GM12878 (cell line): ENCODE measurements at places on chromosomes 16 and 17. TPM values are rescaled to one million over a fixed set of nuclear protein-coding genes. Genes with fewer than 3 reads are reported as not detected.

GRCh38 chr16:49504626-49505025 lies 131.0 kb downstream of the C16orf78 start:
- no peak for DNase-seq
- H3K4me1 ChIP-seq: peaks cover 14% of the 10 kb centered on the region
- no peaks in the 10 kb centered on the region for H3K36me3 ChIP-seq
- no peak overlapping the region for H3K4me3 ChIP-seq
- no peak overlapping the region for H3K27ac ChIP-seq

DNA sequence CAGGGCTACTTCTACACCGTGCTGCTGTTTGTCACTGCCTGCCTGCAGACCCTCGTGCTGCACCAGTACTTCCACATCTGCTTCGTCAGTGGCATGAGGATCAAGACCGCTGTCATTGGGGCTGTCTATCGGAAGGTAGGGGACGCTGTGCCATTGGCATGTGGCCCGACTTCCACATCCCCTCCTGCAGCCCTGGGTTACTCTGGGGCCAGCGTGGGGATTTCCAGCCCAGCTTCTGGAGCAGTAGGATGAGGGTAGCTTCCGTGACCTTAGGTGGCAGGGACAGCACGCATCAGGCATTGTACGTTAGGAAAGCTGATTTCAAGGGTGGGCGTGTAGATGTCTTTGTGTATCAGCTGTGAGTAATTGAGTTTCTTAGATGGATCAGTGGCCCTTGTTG lies 96.5 kb downstream of the ABCC1 start:
- no peak for DNase-seq
- no peaks in the 10 kb centered on the region for H3K4me1 ChIP-seq
- no peak overlapping the region for H3K4me3 ChIP-seq
- H3K27ac ChIP-seq: no peak overlapping the region
- peaks cover 36% of the 10 kb centered on the region for H3K36me3 ChIP-seq
- H3K27me3 ChIP-seq: no peaks in the 10 kb centered on the region

- no peak for DNase-seq
- no peak overlapping the region for H3K27ac ChIP-seq
- no peaks in the 10 kb centered on the region for H3K36me3 ChIP-seq
- H3K4me3 ChIP-seq: no peak overlapping the region
- H3K27me3 ChIP-seq: no peaks in the 10 kb centered on the region
Observed at GRCh38 chr17:55452139-55452790, 30.6 kb upstream of the MMD start.

GRCh38 chr17:73027130-73027741 lies 65.3 kb downstream of the SLC39A11 start:
- DNase-seq: no peak
- H3K4me3 ChIP-seq: no peak overlapping the region
- H3K36me3 ChIP-seq: peaks cover 12% of the 10 kb centered on the region; the same call in 1 of the 2 replicates
- H3K4me1 ChIP-seq: no peaks in the 10 kb centered on the region; the same call in 1 of the 2 replicates
- no peak overlapping the region for H3K27ac ChIP-seq

DNA sequence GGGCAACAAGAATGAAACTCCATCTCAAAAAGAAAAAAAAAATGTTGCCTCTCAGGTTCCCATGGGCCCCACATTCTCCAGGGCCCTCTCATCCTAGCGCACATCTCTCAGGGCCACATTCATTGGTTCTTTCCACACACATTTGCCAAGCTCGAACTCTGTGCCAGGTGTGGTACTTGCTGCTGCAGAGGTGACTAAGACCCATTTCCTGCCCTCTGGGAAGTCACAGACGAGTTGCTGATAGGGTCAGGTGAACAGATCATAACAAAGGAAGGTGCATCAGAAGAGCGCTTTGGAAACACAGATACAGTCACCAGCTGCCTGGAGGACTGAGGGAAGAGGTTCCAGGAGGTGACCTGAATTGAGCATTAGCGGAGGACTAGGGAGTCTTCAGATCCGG lies 1.0 kb downstream of the GSDMA start:
- no peaks in the 10 kb centered on the region for H3K36me3 ChIP-seq
- no peaks in the 10 kb centered on the region; the same call in 1 of the 2 replicates for H3K4me1 ChIP-seq
- no peaks in the 10 kb centered on the region for H3K27me3 ChIP-seq
- DNase-seq: no peak
- no peak overlapping the region for H3K4me3 ChIP-seq
- H3K27ac ChIP-seq: no peak overlapping the region

GRCh38 chr17:19004421-19005136 lies at the start of gene FAM83G:
Gene FAM83G (minus strand): TSS chr17:19004764. CDS start chr17:19004041, 723 bp downstream.
- H3K4me3 ChIP-seq: peak within 1 kb of the TSS; percentile 88
- DNase-seq: peak; percentile 19
- H3K4me1 ChIP-seq: peaks cover 25% of the 10 kb centered on the region
- peaks cover 3% of the 10 kb centered on the region for H3K36me3 ChIP-seq
- no peaks in the 10 kb centered on the region for H3K27me3 ChIP-seq

GRCh38 chr16:24511792-24512191 lies 27.6 kb upstream of the RBBP6 start:
- no peaks in the 10 kb centered on the region; the same call in 1 of the 2 replicates for H3K27me3 ChIP-seq
- no peaks in the 10 kb centered on the region for H3K36me3 ChIP-seq
- no peak overlapping the region for H3K4me3 ChIP-seq
- no peak overlapping the region for H3K27ac ChIP-seq
- DNase-seq: no peak
- H3K4me1 ChIP-seq: no peaks in the 10 kb centered on the region

GRCh38 chr17:67493812-67494211 lies 116.7 kb downstream of the PITPNC1 start:
- no peak for DNase-seq
- no peak overlapping the region for H3K4me3 ChIP-seq
- H3K36me3 ChIP-seq: no peaks in the 10 kb centered on the region
- no peaks in the 10 kb centered on the region; the same call in 1 of the 2 replicates for H3K4me1 ChIP-seq

GRCh38 chr17:1958134-1958881 lies 66.8 kb downstream of the RTN4RL1 start:
- H3K36me3 ChIP-seq: no peaks in the 10 kb centered on the region
- H3K4me3 ChIP-seq: no peak overlapping the region
- DNase-seq: no peak
- H3K27me3 ChIP-seq: no peaks in the 10 kb centered on the region
- H3K27ac ChIP-seq: no peak overlapping the region

- H3K36me3 ChIP-seq: no peaks in the 10 kb centered on the region
- no peaks in the 10 kb centered on the region; the same call in 1 of the 2 replicates for H3K27me3 ChIP-seq
- no peak overlapping the region for H3K27ac ChIP-seq
- no peak for DNase-seq
- H3K4me1 ChIP-seq: no peaks in the 10 kb centered on the region
Observed at GRCh38 chr17:73550556-73550955, 93.7 kb downstream of the SDK2 start.

DNA sequence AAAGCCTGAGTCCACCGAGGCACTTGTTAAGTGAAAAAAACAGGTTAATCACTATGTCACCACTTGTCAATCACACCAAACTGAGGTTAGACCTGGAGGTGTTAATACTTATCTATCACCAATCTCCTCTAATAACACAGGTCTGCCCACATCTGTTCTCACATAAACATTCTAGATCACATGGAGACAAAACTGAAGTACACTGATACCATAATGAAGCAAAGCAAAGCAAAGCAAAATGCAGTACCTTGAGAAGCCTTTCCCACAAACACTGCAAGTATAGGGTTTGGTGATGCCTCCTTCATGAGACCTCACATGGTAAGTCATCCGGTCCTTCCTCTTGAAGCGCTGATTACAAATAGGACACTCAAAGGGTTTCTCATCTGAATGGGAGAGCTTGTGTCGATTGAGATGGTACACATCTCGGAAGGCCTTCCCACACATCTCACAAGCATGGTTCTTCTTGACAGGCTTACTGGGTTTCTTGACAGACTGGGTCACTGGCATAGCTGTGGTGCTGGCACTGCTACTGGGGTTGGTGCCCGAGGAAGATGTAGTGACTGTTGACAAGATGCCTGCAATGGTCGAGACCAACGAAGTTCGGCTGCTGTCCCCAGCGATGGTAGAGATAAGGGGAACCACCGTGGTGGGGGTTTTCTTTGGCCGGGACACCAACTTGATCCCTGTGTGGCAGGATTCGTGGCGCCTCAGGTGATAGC lies 5.4 kb downstream of the VEZF1 start:
- no peak overlapping the region for H3K27ac ChIP-seq
- H3K27me3 ChIP-seq: no peaks in the 10 kb centered on the region
- DNase-seq: no peak
- no peaks in the 10 kb centered on the region; the same call in 1 of the 2 replicates for H3K36me3 ChIP-seq
- H3K4me1 ChIP-seq: no peaks in the 10 kb centered on the region

DNA sequence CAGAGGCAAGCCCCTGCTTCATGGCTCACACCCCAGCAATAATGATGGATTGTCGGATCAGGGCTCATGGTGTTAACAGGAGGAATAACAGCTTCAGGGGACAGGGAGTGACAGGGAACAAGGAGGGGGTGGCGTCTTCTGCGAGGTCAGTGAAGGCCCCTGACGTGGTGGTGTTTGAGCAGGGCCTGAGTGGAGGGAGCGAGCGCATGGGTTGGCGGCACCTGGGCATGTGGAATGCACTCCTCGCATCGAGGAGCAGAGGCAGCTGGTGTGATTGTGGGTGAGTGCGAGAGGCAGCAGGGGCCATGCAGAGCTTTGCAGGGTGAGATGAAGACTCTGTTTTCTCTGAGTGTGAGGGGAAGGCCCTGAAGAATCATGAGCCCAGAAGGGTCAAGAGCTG lies 33.3 kb downstream of the CLUAP1 start:
- H3K4me3 ChIP-seq: no peak overlapping the region
- H3K36me3 ChIP-seq: no peaks in the 10 kb centered on the region
- no peak for DNase-seq
- no peak overlapping the region for H3K27ac ChIP-seq
- H3K27me3 ChIP-seq: no peaks in the 10 kb centered on the region
- no peaks in the 10 kb centered on the region for H3K4me1 ChIP-seq

DNA sequence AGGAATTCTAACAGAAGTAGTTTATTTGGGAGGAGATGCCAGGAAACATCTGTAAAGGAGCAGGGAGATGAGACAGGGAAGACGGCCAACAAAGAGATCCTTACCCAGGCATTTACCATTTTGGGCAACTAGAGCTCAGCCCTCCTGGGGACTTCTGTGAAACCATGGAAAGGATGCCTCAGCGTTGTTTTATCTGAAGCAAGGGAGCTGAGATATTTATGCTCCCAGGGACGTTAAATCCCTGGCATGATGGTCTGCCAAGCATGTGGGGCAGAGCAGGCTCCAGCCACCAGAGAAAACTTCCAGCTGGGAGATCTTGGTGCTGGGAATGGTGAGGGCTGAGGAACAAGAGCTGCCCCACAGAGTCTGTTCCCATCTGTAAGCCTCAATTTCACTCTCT lies 114.8 kb upstream of the FOXF1 start:
- H3K4me3 ChIP-seq: no peak overlapping the region
- H3K36me3 ChIP-seq: no peaks in the 10 kb centered on the region
- H3K27ac ChIP-seq: no peak overlapping the region
- no peaks in the 10 kb centered on the region; the same call in 1 of the 2 replicates for H3K27me3 ChIP-seq
- DNase-seq: no peak
- H3K4me1 ChIP-seq: no peaks in the 10 kb centered on the region

GRCh38 chr17:22515599-22515998 lies 823.3 kb downstream of the KCNJ18 start:
- H3K27me3 ChIP-seq: no peaks in the 10 kb centered on the region
- H3K27ac ChIP-seq: no peak overlapping the region
- H3K4me1 ChIP-seq: no peaks in the 10 kb centered on the region
- no peaks in the 10 kb centered on the region for H3K36me3 ChIP-seq
- H3K4me3 ChIP-seq: no peak overlapping the region
- DNase-seq: no peak

GRCh38 chr17:64687961-64688360 lies 25.9 kb upstream of the SMURF2 start:
- DNase-seq: no peak
- H3K27ac ChIP-seq: no peak overlapping the region
- H3K4me1 ChIP-seq: no peaks in the 10 kb centered on the region

- H3K27ac ChIP-seq: no peak overlapping the region
- peaks cover 3% of the 10 kb centered on the region; the same call in 1 of the 2 replicates for H3K4me1 ChIP-seq
- no peak overlapping the region for H3K4me3 ChIP-seq
- H3K27me3 ChIP-seq: no peaks in the 10 kb centered on the region
Observed at GRCh38 chr16:53045341-53046220, 7.1 kb downstream of the CHD9NB start.

DNA sequence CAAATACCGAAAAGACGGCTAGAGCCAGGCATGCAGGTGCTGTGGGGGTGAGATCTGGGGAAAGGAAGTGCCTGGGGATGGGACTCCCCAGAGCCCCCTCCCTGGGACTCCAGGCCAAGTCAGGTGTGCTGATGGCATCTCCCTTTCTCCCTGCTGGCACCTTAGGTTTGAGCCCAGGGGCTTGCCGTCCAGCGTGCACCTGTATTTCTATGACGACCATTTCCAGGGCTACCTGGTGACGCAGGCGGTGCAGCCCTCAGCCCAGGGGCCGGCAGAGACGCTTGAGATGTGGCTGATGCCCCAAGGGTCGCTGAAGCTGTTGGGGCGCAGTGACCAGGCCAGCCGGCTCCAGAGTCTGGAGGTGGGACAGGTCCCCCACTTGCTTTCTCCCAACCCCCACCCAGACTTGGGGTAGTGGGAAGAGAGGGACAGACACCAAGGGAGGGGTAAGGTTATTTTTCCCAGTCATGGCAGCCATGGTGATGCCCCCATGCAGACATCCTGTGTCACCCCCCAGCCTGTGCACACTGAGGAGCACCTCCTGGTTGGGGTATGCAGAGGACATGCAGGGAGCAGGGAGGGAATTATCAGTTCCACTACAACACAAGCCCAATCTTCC lies 11.1 kb downstream of the XYLT2 start:
- H3K27me3 ChIP-seq: no peaks in the 10 kb centered on the region
- H3K36me3 ChIP-seq: peaks cover 9% of the 10 kb centered on the region; the same call in 1 of the 2 replicates
- DNase-seq: no peak
- no peak overlapping the region for H3K4me3 ChIP-seq
- no peak overlapping the region for H3K27ac ChIP-seq

GRCh38 chr17:21474815-21475214 lies 98.7 kb downstream of the KCNJ12 start:
- H3K27me3 ChIP-seq: no peaks in the 10 kb centered on the region
- no peaks in the 10 kb centered on the region for H3K36me3 ChIP-seq
- no peak overlapping the region for H3K4me3 ChIP-seq
- H3K4me1 ChIP-seq: no peaks in the 10 kb centered on the region

DNA sequence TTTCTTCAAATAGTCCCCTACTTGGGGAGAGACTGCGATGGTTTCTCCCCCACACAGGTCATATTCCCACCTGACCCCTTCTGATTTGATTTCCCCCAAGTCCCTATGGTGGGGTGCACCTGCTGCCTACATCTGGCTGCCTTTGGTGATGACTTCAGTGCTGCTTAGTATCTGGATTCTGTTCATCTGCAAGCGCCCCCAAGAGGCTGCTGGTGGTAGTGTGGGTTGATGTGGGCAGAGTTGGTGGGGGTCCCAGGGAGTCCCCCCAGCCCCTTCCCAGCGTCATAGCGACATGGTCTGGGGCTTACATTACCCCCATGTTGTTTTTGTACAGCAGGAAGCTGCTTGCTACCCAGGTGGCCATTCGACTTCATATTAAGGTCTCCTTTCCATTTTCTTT lies 99.2 kb downstream of the NTN1 start:
- no peak overlapping the region for H3K4me3 ChIP-seq
- no peaks in the 10 kb centered on the region for H3K4me1 ChIP-seq
- H3K36me3 ChIP-seq: no peaks in the 10 kb centered on the region
- DNase-seq: no peak
- H3K27ac ChIP-seq: no peak overlapping the region

Gene CCL3
- 189 and 197 TPM in 2 replicates for total RNA-seq

Gene SLC9A5
- 2.4 and 3.2 TPM in 2 replicates for total RNA-seq

Gene TMEM186
- total RNA-seq: 15.8 and 16.9 TPM in 2 replicates

Gene ABI3
- 64.8 and 67.0 TPM in 2 replicates for total RNA-seq

Gene KRTAP4-3
- total RNA-seq: not detected in 2 replicates

Gene SPATA22
- total RNA-seq: not detected in 2 replicates

Gene LIG3
- total RNA-seq: 37.6 and 38.7 TPM in 2 replicates

Gene SGSH
- total RNA-seq: 12.0 and 16.0 TPM in 2 replicates

Gene NPIPA5
- total RNA-seq: 3.7 and 3.8 TPM in 2 replicates

Gene ACBD4
- 10.0 and 10.1 TPM in 2 replicates for total RNA-seq

Gene DCUN1D3
- total RNA-seq: 3.5 and 3.7 TPM in 2 replicates

Gene NGFR
- total RNA-seq: 0.08 and 0.21 TPM in 2 replicates

Gene CLEC18A
- 0.21 and 0.26 TPM in 2 replicates for total RNA-seq

Gene TM4SF5
- total RNA-seq: not detected in 2 replicates

Gene TERB1
- total RNA-seq: 0.10 TPM in 1 of 2 replicates, not detected in the other
